Mesothelial cell of epicardium (in vitro differentiated cells): ENCODE measurements at places on chromosomes 3 and 15.

DNA sequence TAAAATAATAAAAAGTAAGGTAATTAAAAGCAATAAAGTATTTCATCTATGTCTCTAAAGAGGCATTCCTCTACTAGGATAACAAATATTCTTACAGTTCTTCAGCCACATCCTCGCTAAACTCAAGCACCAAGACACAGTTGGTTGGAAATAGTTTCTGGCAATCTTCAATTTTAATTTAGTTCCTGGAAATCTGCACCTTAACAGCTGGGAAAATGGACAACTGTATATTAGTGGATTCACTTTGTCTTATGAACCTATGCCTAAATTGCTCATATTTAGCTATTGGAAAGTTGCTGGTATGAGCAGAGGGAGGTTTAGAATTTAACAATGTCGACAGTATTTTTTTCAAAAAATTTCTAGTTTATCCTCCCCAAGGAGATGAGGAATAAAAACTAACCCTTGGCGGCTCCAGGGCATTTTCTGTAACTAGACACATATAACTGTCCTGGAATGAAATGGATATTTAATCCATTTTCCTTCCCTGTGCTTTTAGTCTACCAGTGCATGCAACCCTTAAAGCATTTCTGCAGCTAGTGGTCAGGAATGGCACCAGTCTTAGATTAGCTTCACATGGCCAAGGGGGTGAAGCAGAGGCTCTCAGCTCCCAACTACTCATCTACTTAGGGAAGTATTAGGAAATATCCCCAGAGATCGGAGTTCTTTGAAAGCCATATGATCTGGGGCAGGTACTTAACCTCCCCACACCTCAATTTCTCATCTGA, 290.0 kb upstream of the THBS1 start:
- H3K4me3 ChIP-seq, result no peak overlapping the region
- H3K27me3 ChIP-seq, result no peaks in the 10 kb centered on the region
- no peak overlapping the region for H3K27ac ChIP-seq

DNA sequence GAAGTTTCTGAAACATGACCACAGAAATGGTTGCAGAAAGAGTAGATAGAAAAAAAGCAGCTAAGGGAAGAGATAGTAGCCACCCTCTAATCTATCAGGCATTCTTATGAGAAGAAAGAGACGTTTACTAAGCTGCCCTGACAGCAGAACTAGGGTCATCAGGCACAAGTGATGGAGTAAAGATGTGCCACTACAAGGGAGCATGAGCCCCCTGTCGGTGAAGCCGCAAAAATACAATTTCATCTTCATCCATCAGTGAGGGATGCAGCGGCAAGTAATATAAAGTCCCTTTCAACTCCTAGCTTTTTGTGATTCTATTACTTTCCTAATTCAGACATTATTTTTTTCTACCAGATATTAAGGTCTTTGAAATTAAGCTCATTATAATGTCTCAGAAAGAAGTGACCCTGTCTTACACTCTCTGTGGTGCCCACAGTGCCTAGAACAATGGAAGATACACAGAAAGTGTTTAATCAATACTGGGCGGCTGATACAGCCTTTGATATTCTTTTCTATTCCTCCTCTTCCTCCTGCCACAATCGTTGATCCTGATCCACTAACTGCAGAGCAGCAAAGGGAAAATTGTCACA, 651.6 kb downstream of the NTRK3 start:
- no peaks in the 10 kb centered on the region for H3K36me3 ChIP-seq
- no peak overlapping the region for H3K4me3 ChIP-seq
- peaks cover 24% of the 10 kb centered on the region for H3K4me1 ChIP-seq
- DNase-seq, result no peak
- H3K27ac ChIP-seq, result no peak overlapping the region

GRCh38 chr15:101531170-101531569, 41.7 kb upstream of the PCSK6 start:
- H3K36me3 ChIP-seq, result no peaks in the 10 kb centered on the region
- H3K27ac ChIP-seq, result no peak overlapping the region
- H3K4me3 ChIP-seq, result no peak overlapping the region
- H3K4me1 ChIP-seq, result peaks cover 12% of the 10 kb centered on the region
- no peak for DNase-seq

DNA sequence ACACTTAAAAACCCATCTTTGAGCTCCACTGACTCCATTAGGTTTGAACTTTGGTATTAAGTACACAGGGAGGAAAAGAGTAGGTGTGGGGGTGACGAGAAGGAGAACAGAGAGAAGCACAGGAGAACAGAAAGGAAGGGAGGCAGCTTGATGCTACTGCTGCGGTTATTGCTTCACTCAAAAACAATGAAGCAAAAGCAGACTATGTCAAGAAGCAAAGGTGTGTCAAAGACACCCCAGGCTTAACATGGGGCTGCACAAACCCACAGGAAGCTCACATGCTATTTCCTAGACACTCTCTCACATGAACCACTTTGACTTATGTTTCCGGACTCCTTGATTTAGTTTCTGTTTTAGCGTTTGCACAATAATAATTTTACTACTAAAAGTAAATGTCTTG, 961.0 kb upstream of the CFAP20DC start:
- DNase-seq, result no peak
- H3K4me1 ChIP-seq, result peaks cover 10% of the 10 kb centered on the region
- H3K27me3 ChIP-seq, result peaks cover 6% of the 10 kb centered on the region
- H3K36me3 ChIP-seq, result peaks cover 3% of the 10 kb centered on the region

DNA sequence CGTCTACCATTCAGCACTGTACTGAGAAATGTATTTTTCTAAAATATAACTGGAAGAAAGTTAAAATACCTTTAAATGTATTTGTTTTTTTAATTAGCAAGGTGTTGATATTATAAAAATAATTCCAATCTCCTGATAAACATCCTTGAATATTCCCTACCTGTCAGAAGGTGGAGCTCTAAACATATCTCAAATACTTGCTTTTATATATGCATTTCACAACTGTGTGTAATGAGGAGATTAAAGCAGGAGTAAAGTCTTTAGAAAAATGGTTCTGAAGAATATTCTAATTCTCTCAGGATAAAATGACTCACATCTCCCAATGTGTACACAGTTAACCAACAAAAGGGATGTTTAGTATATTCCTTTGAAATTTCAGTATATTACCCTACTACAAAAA, 422.7 kb downstream of the PLCL2 start:
- no peaks in the 10 kb centered on the region for H3K27me3 ChIP-seq
- no peaks in the 10 kb centered on the region for H3K4me1 ChIP-seq

DNA sequence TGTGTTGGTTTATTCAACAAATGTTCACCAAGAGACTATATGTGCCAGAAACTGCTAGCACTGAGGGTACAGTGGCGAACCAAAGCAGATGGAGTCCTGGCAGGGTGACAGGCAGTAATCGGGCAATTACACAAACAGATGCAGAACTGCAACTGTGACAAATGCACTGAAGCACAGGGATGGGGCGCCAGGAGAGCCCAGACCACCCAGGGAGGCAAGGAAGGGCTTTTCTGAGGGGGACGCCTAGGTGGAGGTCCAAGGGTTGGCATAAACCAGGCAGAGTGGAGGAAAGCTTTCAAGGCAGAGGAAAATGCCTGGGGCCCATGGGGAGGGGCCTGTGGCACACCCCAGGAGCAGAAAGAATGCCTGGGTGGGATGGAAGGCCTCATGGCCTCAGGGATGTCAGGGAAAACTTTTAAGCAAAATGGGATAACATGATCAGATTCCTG, 5.5 kb downstream of the DIS3L start:
- no peaks in the 10 kb centered on the region for H3K27me3 ChIP-seq
- no peak for DNase-seq
- no peak overlapping the region for H3K4me3 ChIP-seq
- peaks cover 23% of the 10 kb centered on the region for H3K36me3 ChIP-seq
- H3K27ac ChIP-seq, result no peak overlapping the region

DNA sequence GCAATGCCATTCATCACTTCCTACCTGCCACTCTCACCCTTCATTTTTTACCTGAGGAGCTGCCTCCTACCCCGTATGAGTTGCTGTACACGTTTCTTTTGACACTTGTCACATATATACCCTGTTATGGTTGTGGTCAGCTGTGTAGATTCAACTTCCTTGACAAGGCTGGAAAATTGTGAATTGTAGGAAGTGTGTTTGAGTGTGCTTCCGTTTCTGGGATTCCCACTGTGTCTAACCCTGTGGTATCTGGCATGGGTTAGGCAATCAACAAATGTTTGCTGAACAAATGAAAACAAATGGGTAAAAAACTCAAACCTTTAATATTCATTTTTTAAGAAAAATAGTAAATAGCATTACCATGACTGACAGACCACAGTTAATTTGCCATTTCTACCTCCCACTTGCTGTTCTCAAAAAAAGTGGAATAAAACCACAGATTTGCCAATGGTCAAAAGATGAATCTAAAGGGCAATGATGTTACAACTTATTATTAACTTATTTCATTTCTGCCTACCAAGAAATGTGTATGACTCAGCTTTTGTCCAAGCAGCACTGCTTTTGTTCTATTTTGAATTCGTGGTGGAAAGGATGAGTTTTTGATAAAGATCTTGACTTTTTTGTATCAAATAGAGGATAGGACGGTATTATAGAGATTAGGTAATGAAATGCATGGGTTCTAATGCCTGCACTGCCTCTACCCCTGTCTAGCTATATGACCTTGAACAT, 404.6 kb downstream of the LPP start:
- no peaks in the 10 kb centered on the region for H3K27me3 ChIP-seq
- no peak overlapping the region for H3K4me3 ChIP-seq
- no peaks in the 10 kb centered on the region for H3K4me1 ChIP-seq
- DNase-seq, result no peak
- H3K36me3 ChIP-seq, result no peaks in the 10 kb centered on the region

DNA sequence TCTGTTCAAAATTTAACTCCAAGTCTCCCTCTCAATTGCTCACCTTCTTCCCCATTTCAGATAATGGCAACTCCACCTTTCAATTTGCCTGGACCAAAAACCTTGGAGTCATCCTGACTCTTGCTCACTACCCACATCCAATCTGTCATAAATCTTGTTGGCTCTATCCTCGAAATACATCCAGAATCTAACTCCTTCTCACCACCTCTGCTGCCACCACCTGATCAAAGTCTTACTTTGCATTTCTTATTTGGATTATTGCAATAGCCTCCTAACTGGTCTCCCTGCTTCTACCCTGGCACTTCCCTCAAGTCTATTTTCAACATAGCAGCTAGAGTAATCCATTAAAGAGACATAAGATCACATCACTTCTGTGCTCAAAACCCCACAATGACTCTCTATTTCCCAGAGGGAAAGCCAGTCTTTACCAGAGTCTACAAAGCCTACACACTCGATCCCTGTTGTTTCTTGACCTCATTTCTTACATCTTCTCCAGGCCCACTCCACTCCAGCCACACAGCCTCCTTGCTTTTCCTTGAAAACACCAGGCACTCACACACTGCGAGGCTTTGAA, 86.6 kb downstream of the GPR156 start:
- DNase-seq, result no peak
- H3K4me1 ChIP-seq, result peaks cover 5% of the 10 kb centered on the region
- no peak overlapping the region for H3K27ac ChIP-seq
- H3K27me3 ChIP-seq, result no peaks in the 10 kb centered on the region

- H3K36me3 ChIP-seq, result no peaks in the 10 kb centered on the region
- DNase-seq, result no peak
- no peak overlapping the region for H3K27ac ChIP-seq
- peaks cover 19% of the 10 kb centered on the region for H3K27me3 ChIP-seq
- no peaks in the 10 kb centered on the region for H3K4me1 ChIP-seq
- H3K4me3 ChIP-seq, result no peak overlapping the region
Observed at GRCh38 chr15:82950746-82951370, 1.7 kb downstream of the HOMER2 start.

DNA sequence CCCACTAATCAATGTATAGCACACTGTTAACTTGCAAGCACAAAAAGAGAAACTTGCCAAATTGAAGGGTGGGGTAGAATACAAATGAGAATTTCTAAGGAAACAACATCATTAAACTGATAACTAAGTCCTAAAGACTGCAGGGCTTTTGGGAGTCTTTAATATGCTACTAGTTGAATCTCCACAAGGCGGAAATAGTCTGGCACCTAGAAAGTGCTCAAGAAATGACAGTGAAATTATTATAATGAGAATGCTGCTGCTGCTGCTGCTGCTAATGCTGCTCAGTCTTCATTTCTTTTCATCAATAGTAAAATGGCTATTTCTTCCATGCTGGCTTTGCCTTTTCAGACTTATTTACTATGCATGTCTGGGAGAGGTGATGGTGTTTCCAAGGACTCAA, 91.8 kb downstream of the BTD start:
- peaks cover 32% of the 10 kb centered on the region for H3K36me3 ChIP-seq
- H3K27me3 ChIP-seq, result no peaks in the 10 kb centered on the region
- no peak overlapping the region for H3K27ac ChIP-seq
- H3K4me1 ChIP-seq, result peaks cover 15% of the 10 kb centered on the region

- peaks cover 6% of the 10 kb centered on the region for H3K4me1 ChIP-seq
- H3K27ac ChIP-seq, result no peak overlapping the region
- no peaks in the 10 kb centered on the region for H3K27me3 ChIP-seq
- no peak overlapping the region for H3K4me3 ChIP-seq
- DNase-seq, result no peak
- peaks cover 3% of the 10 kb centered on the region for H3K36me3 ChIP-seq
Observed at GRCh38 chr3:152720951-152721718, 113.8 kb upstream of the P2RY1 start.

DNA sequence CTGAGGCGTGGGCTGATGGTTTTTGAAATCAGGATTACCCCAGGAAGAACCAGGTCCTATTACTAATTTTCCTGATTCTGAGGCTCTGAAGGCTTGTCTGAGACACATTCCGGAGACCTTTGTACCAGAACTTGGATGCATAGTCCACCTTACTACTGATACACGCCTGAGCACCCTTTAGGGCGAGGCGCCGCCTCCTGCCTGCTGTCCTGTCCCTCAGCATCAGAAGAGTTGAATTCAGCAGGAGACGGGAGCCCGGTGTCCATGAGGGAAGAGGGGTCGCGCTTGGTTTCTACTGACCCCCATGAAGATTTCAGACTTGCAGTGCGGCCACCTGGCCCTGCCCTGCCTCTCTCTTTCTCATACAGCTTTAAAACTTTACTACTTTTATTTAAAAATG, 49.9 kb downstream of the KLF13 start:
- H3K36me3 ChIP-seq, result peaks cover 16% of the 10 kb centered on the region
- H3K4me3 ChIP-seq, result no peak overlapping the region
- no peak overlapping the region for H3K27ac ChIP-seq
- peaks cover 6% of the 10 kb centered on the region for H3K4me1 ChIP-seq
- H3K27me3 ChIP-seq, result no peaks in the 10 kb centered on the region

DNA sequence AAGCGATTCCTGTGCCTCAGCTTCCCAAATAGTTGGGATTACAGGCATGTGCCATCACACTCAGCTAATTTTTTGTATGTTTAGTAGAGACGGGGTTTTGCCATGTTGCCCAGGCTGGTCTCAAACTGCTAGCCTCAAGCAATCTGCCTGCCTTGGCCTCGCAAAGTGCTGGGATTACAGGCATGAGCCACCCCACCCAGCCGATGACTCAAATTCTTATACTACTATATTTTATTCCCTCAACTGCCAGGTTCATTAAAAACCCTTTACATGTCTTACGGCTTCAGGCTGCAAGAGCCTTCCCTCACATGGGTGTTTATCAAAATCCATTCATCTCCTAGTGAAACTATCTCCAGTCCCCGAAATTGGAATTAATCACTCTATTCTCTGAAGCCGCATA, 63.4 kb downstream of the CBLB start:
- peaks cover 36% of the 10 kb centered on the region for H3K4me1 ChIP-seq
- no peak overlapping the region for H3K4me3 ChIP-seq
- no peak overlapping the region for H3K27ac ChIP-seq
- H3K36me3 ChIP-seq, result peaks cover 13% of the 10 kb centered on the region
- no peaks in the 10 kb centered on the region for H3K27me3 ChIP-seq
- no peak for DNase-seq
